Ammon's horn (tissue), 1 donor: ENCODE measurements at places on chromosomes 12 and 14.

- DNase-seq = no peak
These were observed 181.0 kb upstream of the BMP4 start for GRCh38 chr14:54137614-54137961.

GRCh38 chr12:84077679-84078078, 834.9 kb downstream of the SLC6A15 start:
- DNase-seq = no peak

DNA sequence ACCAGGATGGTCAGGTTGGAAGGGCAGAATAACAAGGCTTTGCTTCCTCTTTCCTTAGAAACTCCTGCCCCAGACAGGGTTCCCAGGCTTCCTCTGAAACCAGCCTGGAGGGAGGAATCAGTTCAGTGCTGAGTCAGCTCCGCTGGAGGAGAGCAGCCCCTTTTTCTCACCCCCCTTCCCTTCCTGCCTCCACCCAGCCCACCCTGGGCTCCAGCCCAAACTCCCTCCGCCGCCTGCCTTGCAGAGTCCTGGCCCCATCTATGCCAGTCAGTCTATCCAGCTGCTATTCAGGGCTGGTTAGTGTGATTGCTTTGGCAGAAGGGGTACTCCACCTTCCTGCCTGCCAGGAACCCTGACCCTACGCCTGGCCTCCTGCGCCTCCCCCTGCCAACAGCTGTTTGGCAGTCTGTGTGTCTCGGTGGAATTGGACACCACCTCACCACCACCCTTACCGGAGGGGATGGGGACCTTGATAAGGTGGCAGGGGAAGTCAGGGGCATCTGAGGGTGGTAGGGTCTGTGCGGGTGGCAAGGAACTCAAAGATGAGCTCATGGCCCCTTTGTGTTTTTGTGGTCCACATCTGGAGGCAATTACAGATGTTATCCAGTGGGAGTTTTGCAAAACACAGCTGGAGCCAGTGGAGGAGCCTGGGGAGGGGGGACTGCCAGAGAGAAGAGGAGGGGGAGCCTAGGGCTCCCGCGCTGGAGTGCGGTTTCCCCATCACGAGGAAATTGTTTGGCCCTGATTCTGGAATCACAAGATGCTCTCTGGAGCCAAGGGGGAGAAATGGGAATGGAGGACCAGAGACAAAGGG, 12.2 kb downstream of the MMP14 start:
- DNase-seq = peak; percentile 28

GRCh38 chr12:114440270-114441038, 34.5 kb upstream of the TBX5 start:
- no peak for DNase-seq

- no peak for DNase-seq
These were observed 33.8 kb downstream of the STK38L start for GRCh38 chr12:27277846-27278260.

- DNase-seq = no peak
These were observed 17.4 kb upstream of the DNM1L start for GRCh38 chr12:32661706-32662105.

GRCh38 chr12:97046901-97047300, 139.8 kb downstream of the NEDD1 start:
- DNase-seq = peak; percentile 50

DNA sequence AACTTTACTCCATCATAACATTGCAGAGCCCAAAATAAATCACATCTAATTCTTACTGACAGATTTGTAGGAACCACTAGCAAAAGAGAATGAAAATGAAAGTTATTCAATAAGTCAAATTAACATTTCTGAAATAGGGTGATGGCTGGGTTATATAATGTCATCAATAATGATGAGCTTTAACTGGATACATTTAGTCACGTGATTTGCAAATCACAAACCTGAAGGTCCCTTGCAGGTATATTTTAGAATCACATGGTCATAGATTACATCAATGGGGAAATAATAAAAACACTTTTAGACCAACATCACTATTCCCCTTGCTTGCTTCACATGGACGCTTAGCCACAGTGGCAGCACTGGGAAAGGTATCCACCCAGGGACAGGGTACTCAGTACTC, 86.7 kb downstream of the PRIMA1 start:
- no peak for DNase-seq

- DNase-seq = no peak
These were observed 97.1 kb upstream of the PRICKLE1 start for GRCh38 chr12:42686514-42687172.

DNA sequence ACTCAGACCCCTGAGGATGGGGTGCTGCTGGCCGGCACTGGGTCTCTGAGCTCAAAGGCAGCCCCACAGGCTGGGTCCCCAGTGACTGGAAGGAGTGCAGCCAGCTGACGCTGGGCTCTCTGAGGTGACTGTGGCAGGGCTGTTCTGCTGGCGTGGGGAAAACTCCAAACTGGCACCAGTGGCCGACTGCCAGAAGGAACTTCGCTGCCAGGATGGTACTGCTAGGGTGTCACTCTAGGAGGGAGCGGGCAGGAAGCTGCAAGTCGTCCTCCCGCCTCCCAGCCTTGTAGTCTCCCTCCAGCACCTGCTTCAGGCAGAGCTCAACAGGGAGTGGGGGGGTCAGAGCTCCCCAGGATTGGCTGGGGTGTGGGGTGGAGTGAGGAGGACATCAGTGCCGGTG, 41.3 kb downstream of the CDC42BPB start:
- no peak for DNase-seq

DNA sequence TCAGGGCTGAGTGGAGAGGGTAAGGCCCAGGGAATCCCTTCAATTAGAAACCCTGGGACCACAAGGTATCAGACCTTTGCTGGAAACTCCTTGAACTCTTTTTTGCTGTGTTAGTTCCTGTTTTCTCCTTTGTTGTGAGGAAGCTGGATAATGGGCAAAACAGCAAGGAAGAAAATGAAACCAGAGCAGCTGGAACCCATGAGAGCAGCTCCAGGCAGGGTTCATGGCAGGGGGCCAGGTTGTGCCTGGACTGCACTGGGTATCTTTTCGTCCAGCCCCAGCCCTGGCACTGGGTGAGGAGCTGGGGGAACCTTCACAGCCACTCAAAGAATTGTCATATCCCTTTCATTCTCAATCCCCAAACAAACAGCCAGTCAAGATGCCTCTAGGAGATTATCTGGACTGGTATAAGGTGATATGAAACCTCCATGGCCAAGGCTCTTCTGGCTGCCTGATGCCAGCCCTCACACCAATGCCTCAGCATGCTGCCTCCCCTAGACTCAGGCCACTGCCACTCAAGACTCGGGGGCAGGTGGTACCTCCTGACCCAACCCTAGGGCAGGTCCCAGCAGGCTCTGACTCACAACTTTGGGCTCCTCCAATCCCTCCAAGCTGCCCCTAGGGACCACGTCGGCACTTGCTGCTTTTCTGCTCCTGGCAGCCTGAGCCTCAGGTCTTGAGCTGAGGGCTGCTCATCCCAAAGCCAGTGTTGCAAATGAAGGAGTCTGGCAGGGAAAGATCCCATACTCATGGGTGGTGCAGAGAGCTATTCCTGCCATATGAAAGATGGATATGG, 16.5 kb downstream of the FAM186B start:
- no peak for DNase-seq

GRCh38 chr12:104385510-104385909, 71.2 kb upstream of the CHST11 start:
- DNase-seq = no peak

DNA sequence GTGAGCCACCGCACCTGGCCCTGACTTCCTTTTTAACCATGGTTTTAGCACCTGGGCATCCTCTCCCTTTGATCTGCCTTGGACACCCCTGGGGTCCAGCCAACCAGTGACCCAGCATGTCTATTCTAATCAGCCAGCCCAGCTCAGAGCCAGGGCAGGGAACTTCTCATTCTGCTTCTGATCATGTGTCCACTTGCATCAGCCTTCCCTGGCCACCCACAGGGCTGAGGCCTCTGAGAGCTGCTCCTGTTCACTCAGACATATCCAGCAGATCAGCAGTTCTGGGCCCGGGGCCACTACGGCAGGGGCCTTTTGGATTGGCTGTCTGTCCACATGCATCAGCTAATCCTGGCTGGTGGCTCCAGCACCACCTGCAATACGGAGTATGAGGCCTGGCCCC, 117.9 kb upstream of the MAP1LC3B2 start:
- DNase-seq = peak; percentile 15

- no peak for DNase-seq
These were observed 464.9 kb downstream of the PRKD1 start for GRCh38 chr14:29462772-29463171.

DNA sequence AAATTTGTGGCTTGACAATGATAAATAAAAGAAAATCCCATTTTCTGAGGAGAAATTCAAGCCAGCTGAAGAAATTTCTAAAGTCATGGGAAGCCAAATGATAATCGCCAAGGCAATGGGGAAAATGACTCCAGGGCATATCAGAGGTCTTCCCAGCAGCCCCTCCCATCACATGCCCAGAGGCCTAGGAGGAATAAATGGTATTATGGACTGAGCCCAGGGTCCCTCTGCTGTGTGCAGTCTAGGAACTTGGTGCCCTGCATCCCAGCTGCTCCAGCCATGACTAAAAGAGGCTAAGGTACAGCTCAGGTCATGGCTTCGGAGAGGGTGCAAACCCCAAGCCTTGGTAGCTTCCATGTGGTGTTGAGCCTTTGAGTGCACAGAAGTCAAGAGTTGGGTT, 4.4 kb downstream of the CLEC12A start:
- DNase-seq = no peak

GRCh38 chr12:28620281-28620680, 430.0 kb downstream of the CCDC91 start:
- DNase-seq = no peak

- no peak for DNase-seq
These were observed 545.7 kb downstream of the DIO2 start for GRCh38 chr14:79665556-79665955.

GRCh38 chr14:72525087-72525915, 368.6 kb downstream of the DPF3 start:
- no peak for DNase-seq

DNA sequence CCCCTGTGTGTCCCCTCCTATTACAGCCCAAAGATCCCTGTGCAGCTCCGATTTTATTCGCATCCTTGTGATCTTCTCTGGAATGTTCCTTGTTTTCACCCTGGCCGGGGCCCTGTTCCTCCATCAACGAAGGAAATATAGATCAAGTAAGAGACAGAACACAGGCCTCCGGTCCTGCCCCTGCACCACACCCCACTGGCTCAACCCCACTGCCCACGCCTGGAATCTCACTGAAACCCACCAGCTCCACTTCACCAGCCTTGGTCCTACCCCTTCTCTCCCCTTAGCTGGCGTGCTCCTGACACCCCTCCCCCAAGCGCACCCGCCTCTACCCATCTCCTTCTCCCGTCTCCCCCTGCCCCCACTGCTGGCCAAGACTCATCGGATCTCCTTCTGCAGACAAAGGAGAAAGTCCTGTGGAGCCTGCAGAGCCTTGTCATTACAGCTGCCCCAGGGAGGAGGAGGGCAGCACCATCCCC, 934 bp upstream of the TAPBPL start:
- DNase-seq = peak; percentile 37

DNA sequence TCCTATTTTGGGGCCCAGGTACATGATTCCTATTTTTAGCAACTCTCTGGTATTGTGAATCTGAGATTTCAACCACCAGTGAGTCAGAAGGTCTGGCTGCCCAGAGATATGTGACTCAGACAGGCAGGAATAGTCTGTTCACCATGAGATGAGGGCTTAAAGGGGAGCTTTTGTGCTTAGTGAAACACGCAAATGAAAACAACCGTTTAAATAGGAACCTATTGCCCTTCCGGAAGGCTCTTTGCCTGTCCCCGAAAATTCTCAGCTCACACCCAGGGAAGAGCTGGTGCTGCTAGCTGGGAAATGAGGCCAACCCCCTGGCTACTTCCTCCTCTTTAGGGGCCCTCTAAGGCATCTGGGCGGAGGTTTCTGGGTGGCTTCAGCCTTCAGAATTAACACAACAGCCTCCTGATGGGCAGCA, 283.6 kb downstream of the CACNA1C start:
- peak; percentile 14 for DNase-seq

DNA sequence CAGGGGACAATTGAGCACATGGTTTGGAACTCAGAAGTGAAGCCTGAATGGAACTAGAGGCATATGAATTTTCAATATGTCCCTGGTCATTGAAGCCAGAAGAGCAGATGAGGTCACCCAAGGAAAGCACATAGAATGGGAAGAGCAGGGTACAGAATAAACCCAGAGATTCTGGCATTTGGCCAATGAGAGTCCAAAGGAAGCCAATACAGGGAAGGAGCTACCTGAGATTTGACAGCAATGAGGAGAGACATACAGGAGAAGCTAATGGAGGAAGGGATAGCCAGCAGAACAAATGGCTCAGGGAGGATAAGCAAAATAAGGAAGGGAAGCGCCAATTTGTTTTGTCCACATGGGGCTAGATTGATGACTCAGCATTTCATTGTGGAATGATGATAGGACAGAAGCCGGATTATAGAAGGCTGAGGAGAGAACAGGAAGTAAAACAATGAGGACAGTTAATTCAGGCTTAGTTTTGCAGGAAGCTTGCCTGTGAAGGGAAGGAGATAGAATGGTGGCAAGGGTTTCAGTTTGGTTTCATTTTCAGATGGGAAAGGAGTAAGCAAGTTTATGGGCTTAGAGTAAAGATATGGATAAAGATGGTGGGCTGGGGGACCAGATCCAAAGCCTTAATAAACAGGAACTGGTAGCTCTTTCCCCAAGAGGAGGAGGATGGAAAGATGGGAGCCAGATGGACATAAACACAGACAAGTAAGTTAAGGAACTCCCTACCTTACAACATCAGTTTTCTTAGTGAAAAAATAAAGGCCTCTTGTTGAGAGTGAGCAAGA, 3.2 kb upstream of the SPTSSA start:
- DNase-seq = no peak

- DNase-seq = no peak
These were observed 114.2 kb downstream of the PDE3A start for GRCh38 chr12:20482491-20483054.

GRCh38 chr12:118637767-118638370, 261.5 kb downstream of the SUDS3 start:
- peak; percentile 14 for DNase-seq

- no peak for DNase-seq
These were observed 114.0 kb downstream of the KLHL28 start for GRCh38 chr14:44847526-44848309.

GRCh38 chr14:26191123-26191522, 406.7 kb downstream of the NOVA1 start:
- no peak for DNase-seq

- peak; percentile 64 for DNase-seq
These were observed 4.0 kb downstream of the RAB15 start for GRCh38 chr14:64968167-64968566.

DNA sequence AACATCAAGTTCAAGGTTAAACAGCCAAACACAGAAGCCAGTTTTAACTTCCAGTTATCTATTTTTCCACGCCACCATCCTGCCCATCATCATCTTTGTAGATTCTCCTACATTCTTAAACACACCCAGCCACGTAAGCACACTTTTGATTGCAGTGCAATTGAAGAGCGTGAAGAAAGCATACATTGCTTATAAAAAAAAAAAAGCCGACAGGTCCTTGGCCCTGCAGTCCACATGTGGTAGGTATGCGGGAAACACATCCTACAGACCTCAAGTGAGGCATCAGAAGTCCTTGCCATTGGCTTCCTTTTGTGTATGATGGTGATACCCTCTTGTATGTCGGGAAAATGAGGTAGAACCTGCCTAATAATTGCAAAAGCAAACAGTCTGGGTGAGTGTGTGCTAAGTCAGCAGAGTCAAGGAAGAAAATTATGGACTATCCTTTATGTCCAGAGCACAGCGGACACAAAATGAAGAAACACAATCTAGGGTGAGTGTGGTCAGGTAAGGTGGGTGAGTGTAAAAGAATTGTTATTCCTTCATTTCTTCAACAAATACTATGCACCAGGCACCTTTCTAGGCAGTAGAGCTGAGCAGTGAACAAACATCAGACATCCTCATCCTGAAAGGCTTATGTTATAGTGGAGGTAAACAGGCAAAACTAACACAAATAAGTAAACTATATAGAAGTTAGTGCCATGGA, 51.5 kb downstream of the EID3 start:
- DNase-seq = no peak

GRCh38 chr12:70982991-70983390, 62.5 kb upstream of the PTPRR start:
- DNase-seq = no peak
